ENCODE measurements at places on chromosomes 6 and 20.

GRCh38 chr6:26003102-26003694, 40.6 kb downstream of the TRIM38 start:
- peak; percentile 62 for DNase-seq

GRCh38 chr6:127221201-127221600, 45.5 kb upstream of the RNF146 start:
- DNase-seq, result no peak

- peak; percentile 49 for DNase-seq
Measured at GRCh38 chr6:109373762-109374161, 8.5 kb downstream of the CD164 start.

- DNase-seq, result no peak
Measured at GRCh38 chr6:91681296-91681695, 1094.4 kb upstream of the MAP3K7 start.

DNA sequence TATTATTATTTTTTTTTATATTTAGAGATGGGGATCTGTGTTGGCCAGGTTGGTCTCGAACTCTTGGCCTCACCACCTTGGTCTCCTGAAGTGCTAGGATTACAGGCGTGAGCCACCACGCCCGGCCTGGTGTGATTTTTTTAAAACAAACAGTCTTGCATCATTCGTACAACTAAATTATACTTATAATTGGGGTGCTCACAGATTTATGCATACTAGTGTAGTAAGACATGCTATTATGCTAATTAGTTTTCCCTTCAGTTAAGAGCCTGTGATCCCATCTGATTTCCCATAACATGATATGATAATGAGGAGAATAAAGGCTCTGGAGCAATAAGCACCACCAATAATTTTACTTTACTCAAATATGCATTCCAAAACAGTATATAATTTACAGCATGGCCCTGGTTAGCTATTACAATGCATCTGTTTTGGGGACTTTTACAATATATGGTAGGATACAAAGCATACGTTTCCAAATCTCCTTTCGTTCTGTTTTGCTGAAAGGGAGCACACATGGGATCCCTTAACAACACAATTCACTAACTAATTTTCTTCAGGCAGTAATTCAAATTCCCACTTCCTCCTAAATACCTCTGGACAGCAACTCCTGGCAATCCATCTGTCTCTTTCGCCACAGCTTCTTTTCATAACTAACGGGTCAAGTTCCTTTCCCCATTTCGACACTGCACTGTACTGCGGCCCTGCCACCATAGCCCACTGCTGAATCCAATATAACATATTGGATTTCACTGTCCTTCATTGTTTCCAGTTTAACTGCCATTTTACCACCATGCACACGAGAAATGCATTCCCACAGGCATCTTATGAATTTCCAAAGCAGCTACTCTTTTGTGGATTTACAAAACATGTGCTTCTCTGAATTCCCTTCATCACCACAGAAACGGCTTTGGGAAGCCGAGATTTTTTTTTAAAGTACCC, 1.7 kb downstream of the NUDT3 start:
- DNase-seq, result no peak

DNA sequence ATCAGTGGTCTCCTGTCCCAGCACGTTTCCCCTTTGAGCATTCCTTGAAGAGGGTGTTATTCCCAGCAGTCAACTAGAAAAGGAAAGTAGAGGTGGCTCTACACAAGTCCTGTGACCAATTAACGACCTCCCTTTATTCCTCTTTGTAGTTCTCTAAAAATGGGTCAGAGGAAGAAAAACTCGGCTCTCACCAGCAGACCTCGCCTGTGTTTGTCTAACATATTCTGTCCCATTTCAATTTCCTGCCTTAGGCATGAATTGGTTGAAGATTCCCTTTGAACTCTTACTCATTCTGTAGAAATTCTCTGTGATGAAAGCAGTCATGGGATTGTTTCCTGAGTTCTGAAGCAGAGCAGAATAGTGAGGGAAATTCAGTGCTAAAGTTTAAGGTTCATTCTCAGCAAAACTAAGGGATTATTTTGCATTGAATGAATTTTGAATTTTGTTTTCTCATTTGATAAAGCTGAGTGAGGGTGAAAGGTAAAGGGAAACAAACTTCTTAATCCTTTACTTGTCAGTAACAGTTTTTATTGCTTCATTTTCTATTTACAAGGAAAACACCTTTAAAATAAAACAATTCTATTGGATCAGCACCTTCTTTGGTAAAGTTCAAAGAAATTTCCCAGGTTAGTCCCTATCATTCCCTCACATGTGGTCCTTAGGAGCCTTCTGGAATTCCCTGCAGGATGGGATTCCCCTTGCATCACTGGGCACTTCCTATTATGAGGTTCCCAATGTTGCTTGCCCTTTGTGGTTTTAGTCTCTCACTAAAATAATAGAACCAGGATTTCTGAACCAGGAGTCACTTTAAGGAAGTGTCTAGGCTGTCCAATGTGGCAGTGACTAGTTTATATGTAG, 105.8 kb downstream of the SLX4IP start:
- DNase-seq, result no peak

GRCh38 chr20:37558779-37559178, 31.1 kb upstream of the BLCAP start:
- no peak for DNase-seq

GRCh38 chr6:153130515-153131036, 506 bp downstream of the RGS17 start:
- no peak for DNase-seq

DNA sequence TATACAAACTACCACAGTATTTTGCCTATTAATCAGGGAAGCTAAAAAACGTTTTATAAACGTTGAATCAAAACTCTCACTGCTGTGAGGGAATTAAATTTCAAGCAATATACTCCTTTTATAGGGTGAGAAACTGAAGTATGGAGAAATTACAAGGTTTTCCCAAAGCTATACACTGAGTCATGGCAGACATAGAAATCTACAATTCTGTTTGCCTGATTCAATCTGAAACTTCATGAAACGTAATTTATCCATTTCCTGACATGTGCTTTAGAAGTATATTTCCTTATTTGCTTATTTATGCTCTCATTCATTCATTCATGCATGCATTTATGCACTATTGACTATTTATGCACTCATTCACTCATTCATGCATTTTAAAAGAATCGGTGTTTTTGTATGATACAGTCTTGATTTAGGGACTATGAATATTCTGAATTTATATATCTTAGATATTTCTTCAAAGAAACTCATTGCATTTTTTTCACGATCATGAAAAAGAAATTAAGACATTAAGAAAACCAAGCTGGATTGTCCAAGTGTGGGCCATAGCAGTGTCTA, 16.5 kb downstream of the EYA4 start:
- DNase-seq, result no peak
